ENCODE measurements at places on chromosomes 6 and 20. TPM values are rescaled to one million over a fixed set of nuclear protein-coding genes. Genes with fewer than 3 reads are reported as not detected.

Gene KAT14
- 10.4 TPM for total RNA-seq

Gene PROCR
- 561 TPM for total RNA-seq

Gene PAX1
- total RNA-seq = not detected

Gene UBE2J1
- total RNA-seq = 65.0 TPM

Gene HLA-DQA2
- total RNA-seq = not detected

Gene ANKRD6
- total RNA-seq = 4.7 TPM

Gene SLC22A23
- total RNA-seq = 16.4 TPM

Gene NSFL1C
- total RNA-seq = 44.3 TPM

Gene GPR63
- total RNA-seq = 0.11 TPM

Gene RIPOR2
- total RNA-seq = not detected

Gene BTNL2
- total RNA-seq = not detected

Gene ADGB
- total RNA-seq = not detected

Gene CALHM6
- 0.32 TPM for total RNA-seq

Gene BPIFB4
- total RNA-seq = not detected

Gene PNPLA1
- total RNA-seq = not detected

Gene ZNF217
- 18.5 TPM for total RNA-seq

Gene TBC1D20
- total RNA-seq = 23.9 TPM

Measured in pulmonary artery endothelial cell (primary cell).